ENCODE measurements at places on chromosomes 7 and 10.

DNA sequence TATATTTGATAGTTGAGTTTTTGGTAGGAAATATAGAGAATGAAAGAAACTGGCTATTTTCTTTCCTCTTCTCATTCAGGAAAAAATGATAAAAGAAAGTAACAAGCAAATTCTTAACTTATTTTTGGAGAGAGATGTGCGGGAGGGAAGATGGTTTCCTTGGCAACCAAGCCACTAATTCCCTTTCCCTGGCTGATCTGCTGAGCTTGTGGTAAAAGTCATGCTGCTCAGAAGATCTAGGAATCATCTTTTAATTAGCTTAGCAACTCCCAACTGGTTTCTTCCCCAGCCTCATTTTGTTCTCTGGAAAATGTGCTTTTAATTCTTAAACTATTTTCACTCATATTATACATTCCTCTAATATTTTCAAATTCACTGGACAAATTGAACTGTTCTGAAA lies 11.8 kb downstream of the UROS start:
- no peak for DNase-seq

DNA sequence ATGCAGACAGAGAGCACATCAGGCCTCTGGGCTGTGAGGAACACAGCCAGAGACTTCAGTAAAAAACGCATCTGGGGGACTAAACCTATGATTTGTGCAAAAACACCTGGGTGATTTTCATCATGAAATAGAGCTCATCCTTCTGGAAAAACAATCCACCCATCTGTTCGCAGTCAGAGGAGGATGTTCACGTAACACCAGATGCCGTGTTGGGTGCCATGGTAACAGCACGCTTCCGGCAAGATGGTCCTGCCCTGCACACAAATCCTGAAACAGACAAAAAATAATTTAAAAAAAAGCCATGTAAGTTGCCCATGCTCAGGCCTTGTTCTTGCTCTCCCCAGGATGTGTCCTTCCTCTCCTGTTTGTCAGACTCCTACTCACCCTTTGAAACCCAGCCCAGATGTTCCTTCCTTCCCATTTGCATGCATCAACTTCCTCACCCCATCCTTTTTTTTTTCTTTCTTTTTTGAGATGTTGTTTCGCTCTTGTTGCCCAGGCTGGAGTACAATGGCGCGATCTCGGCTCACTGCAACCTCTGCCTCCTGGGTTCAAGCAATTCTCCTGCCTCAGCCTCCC lies 28.3 kb upstream of the GNA12 start:
- DNase-seq, result peak; percentile 70

DNA sequence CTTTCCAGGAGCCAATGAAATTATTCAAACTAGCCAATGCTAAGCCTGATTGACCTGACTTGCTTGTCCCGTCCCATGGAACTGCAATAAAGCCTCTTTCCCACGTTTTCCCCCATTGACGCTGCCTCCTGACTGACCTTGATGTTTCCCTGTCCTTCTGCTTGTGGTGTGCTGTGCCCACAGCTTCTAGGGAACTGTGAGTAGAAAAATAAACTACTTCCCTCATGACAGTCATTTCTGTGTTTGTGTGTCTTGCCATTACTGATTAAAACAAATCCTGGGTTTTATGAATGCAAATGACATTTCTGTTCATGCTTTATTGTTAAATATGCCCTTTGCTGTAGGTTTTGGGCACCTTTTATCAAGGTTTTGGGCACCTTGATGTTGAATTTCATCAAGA lies 91.3 kb upstream of the ABI1 start:
- DNase-seq, result no peak

- no peak for DNase-seq
Measured at GRCh38 chr10:97479939-97480338, 18.3 kb downstream of the MMS19 start.

- no peak for DNase-seq
Measured at GRCh38 chr7:871900-872537, 4.3 kb upstream of the GET4 start.

DNA sequence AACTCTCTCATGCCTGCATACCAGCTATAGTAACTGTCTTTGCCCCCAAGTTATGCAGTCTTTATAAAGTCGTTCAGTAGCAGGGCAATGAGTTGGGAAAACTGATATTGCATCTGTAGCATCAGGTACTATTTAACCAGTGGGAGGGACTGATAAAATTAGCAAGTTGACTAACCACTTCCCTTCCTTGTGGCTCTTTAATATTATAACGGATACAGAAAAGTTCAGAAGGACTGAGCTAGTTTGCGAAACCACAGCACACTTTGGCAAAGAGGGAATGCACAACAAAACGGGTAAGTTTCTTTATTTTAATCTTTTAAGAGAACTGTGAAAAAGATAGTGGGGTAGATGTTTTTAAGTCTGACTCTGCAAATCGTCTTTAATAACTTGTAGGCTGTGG lies 205.3 kb upstream of the HDAC9 start:
- no peak for DNase-seq

GRCh38 chr7:34709771-34710170 lies 51.8 kb downstream of the NPSR1 start:
- no peak for DNase-seq

DNA sequence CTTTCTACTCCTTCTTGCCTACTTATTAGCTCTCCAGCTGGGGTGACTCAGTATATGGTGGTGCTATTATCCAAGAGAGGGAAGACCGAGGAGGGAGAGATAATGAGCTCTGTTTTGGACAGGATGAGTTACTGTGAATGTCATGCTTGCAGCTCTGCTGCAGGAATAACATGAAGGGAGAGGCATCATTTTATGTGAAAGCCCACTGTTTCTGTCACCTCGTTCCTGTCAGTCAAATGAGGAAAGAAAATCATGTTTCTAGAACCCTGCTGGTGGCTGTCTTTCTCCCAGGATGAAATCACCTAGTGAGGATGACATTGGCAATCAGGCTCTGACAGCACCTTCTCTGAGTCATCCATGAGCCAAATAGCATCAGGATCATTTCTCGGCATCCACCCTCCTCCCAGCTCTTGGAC lies 1291.6 kb upstream of the AUTS2 start:
- no peak for DNase-seq

Measured in Ammon's horn (tissue), 1 donor.